Lower lobe of right lung (tissue), 2 donors: ENCODE measurements at places on chromosomes 13 and 19. TPM values are rescaled to one million over a fixed set of nuclear protein-coding genes. Genes with fewer than 3 reads are reported as not detected.

DNA sequence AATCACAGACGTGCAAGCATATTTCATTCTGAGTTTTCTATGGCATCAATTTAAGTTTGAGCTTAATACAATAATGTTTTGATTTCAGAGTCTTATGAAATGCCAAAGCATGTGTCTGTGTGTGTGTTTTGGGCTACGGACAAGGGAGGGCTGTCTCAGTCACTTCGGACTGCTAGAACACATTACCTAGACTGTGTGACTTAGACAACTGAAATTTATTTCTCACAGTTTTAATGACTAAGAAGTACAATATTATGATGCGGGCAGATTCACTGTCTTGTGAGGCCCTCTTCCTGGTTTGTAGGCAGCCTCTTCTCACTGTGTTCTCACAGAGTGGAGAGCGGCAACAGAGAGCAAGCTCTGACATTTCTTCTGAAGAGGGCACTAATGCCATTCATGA lies 1202.0 kb downstream of the EFNB2 start:
- DNase-seq = no peak

GRCh38 chr13:50226515-50227155 lies 211.4 kb downstream of the KCNRG start:
- DNase-seq = no peak

- DNase-seq = no peak
Observed at GRCh38 chr13:90454002-90454636, 893.4 kb upstream of the MIR17HG start.

IGFL2 gene
- not detected for total RNA-seq

DNA sequence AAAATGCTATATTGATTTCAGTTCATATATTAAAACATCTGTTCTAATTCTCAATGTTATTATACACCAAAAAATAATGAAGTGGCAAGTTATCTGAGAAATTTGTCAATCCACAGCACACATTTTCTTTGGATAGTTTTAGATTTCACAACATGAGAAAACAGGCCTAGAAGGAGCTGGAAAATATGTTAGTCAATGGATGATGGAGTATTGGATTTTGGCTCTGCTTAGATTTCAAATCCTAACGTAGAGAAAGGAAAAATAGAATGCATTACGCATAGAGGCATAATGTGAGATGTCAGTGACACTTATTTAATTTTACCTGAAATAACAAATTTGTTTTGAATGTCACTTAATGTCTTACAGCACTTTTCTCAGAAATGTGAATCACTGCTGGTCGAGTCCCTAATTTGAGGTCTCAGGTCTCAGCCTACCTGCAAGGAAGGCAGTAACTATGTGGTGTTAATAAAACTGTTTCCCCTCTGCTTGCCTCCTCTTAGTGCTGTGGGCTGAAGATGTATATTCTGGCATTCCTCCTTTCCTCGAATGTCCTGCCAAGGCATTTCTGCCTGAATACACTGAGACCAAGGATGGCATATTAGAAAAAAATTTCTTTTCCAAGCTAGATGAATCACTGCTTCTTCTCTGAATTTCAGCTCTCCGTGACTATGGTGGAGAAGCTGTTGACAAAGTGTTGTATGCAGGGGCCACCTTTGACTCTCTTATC lies 232.4 kb downstream of the POSTN start:
- no peak for DNase-seq

MRPL4 gene
- 40.3 TPM for total RNA-seq

GRCh38 chr19:15379083-15379998 lies at the start of gene AKAP8:
Gene AKAP8, minus strand, starts transcription at chr19:15379787. Its CDS starts 56 bp downstream, at chr19:15379731.
- peak; percentile 99 for DNase-seq

GRCh38 chr13:102580552-102581169 lies 16.1 kb upstream of the TPP2 start:
- DNase-seq = no peak

- no peak for DNase-seq
Observed at GRCh38 chr13:75521956-75522355, 15.7 kb downstream of the COMMD6 start.

DNA sequence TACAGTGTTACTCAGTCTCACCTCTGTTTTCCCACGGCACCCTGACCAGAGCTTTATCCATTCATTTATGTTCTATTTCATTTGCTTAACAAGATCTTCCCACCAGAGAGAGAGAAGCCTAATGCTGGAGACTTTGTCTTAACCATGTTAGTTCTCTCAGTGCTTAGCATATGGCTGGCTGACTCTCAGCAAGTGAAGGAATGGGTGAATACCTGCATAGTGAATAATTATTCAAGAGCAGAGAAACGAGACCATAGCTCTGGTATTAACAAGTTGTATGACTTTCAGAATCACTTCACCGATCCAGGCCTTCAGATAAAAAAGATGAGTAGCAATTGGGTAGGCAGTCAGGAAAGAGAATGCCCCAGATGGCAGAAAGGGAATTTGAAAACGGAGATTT lies 686.3 kb downstream of the LIG4 start:
- DNase-seq = no peak

GRCh38 chr19:56594446-56594782 lies 688 bp upstream of the ZNF71 start:
- no peak for DNase-seq

SUPT20H gene
- 55.3 TPM for total RNA-seq

- peak; percentile 85 for DNase-seq
Observed at GRCh38 chr19:55643003-55643886, at the start of gene ZNF581. Gene ZNF581, plus strand, starts transcription at chr19:55643649. Its CDS starts 923 bp downstream, at chr19:55644572.

GRCh38 chr19:29660835-29661234 lies 4.4 kb upstream of the PLEKHF1 start:
- no peak for DNase-seq

DNA sequence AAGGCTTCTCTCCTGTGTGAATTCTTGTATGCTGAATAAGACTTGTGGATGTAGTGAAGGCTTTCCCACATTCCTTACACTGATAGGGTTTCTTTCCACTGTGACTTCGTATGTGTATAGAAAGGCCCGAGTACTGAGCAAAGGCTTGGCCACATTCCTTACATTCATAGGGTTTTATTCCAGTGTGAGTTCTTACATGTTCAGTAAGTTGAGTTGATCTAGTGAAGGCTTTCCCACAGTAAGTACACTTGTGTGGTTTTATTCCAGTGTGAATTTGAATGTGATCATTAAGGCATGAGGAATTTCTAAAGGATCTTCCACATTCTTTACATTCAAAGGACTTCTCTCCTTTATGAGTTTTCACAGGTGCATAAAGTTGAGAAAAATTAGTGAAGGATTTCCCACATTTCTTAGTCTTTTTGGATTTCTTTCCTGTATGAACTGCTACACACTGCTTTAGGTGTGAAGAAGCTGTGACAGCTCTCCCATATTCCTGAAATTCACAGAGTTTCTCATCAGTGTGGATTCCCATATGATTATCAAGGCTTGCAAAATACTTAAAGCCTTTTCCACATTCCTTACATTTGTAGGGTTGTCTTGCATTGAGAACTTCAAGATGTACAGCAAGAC lies 10.4 kb downstream of the ZNF561 start:
- no peak for DNase-seq

DNA sequence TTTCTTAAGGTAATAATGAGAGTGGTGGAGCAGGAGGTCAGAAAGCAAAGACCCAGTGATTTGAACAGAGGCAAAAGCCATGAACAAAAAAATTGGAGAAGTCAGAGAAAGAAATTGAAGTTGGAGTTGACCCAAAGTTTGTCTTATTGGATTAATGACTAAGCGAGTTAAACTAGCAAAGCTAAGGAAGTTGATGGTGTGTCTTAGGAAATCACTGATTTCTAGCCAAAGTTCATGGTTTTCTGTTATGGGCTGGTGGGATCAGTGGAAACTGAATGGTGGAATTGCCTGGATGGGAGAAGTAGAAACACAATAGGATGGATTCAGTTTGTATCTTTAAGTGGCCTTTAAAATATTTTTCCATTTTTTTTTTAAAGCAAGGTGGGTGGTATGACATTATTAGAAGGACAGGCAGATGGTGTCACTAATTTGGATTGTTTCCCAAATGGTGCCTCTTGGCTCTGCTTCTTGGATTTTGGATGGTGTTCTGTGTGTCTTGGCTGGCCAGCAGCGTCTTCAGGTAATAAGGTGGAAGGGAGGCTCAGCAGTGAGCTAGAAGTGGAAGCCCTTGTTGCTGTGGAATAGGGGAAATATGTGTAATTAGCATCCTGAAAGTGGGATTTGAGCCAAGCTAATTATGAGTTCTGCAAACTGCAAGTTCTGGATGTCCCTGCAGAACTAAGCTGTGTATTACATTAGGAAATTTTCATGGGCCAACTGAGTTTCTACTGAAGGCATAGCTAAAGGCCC lies 302.9 kb downstream of the LMO7 start:
- DNase-seq = no peak

SLC25A23 gene
- 44.9 TPM for total RNA-seq

DNA sequence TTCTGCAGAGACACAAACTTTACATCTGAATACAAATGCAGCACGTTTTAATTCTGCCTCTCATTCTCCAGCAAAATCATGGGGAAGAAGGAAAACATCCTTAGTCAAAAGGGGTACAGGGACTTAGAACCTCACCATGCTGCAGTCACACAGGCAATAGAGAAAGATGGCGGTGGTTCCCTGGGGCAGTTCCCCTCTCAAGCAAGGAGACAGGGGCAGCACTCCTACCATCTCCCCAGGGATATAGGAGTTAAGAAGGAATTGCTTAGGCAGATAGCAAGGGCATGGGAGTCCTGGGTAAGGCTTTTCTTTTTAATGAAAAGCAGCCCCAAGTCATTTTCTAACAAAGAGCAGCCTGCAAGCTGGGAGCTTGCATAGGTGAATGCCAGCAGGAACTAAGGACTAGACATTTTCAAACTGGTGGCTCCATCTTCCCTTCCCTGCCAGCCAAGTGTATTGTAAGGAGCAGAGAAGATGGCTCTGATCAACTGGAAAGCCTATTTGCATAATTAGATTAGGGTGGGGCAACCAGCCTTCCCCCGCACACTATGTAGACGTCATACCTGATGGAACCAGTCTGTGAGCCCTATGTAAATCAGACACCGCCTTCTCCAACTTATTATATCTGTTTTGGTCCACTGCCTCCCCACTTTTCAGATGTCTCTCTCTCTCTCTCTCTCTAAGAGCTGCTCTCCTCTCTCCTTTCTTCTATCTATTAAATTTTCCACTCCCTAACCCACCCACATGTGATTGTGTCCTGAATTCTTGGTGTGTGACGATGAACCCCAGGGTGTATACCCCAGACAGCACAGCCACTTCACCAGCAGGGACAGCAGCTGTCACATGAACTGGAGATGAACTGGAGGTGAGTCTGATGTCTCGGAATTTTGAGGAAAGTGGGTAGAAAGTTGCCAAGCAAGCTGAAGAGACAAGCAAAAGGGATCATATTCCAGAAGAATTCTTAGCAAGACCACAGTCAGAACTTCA lies 514.5 kb downstream of the IRS2 start:
- DNase-seq = no peak

GRCh38 chr13:48539550-48539949 lies 6.7 kb upstream of the RCBTB2 start:
- no peak for DNase-seq
